ENCODE measurements at places on chromosomes 3 and 15.

GRCh38 chr15:28917791-28918140 is 32.0 kb downstream of the APBA2 start:
- DNase-seq = no peak

- peak; percentile 62 for DNase-seq
These were observed 1.2 kb downstream of the MYD88 start for GRCh38 chr3:38139652-38140051.

DNA sequence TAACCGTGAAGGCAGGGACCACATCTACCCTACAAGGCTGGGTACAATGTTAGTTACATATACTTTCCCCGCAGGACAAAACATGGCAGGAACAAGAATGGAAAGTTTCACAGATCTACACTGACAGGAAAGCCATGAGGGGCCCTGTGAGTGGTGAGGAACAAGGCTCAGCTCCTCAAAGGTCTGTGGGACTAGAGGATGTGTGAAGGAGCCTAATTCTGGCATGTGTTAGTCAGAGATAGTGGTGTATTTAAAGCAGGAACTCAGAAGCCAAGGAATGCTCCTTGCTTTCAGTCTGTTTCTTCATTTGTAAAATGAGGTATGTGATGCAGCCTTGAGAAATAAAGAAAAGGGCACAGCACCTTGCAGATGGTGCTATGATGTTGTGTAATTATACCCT is 25.1 kb downstream of the ETV5 start:
- DNase-seq = no peak

GRCh38 chr3:66413151-66413751 is 87.6 kb downstream of the LRIG1 start:
- peak; percentile 49 for DNase-seq

GRCh38 chr3:197495499-197495898 is 60.3 kb downstream of the BDH1 start:
- DNase-seq = no peak

DNA sequence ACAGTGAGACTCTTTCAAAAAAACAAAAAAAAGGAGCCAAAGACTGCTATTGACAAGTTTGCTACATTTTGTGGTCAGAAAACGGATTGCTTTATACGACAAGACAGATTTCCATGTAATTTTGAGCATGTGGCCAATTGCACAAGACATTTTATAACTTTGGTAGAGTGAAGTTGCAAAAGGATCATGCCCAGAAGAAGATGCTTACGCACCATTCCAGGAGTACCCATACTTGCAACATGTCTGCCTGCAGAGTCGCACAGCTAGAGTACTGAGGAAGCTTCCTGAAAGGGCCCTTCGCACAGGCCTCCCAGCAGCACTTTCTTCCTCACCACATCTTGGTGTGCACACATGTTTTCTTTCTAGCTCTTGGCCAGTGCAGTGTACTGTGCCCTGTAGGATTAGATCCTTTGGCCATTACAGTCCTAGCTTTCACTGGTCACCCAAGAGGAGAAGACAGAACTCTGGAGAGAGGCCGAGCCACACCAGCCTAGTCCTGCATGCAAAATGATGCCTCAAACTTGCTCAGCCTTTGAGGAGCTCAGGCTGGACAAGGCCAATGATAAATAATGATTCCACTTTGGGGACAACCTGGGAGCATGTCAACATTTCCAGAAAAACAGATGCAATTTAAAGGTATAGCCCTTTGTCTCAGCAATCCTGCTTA is 11.7 kb downstream of the CHDH start:
- no peak for DNase-seq

- no peak for DNase-seq
These were observed 45.5 kb downstream of the RFTN1 start for GRCh38 chr3:16468002-16468335.

DNA sequence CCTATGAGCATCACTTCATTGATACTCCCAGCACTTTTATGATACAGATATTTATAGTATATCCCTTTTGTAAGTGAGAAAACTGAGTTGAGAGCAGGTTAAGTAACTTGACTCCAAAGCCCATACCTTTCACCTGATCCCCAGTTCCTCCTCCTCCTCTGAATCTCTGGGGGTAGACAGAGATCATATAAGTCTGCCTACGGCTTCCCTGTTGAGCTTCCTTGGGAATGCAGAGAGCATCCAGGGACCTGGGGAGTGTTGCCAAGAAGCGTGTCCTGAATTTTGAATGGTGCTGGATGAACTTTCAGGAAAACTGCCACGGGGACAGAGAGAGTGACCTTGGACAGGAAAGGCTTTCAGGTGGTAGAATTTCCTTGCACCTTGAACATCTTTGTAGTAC is 268.5 kb downstream of the LRTM1 start:
- no peak for DNase-seq

GRCh38 chr3:55272031-55272645 is 215.0 kb downstream of the WNT5A start:
- DNase-seq = no peak

- no peak for DNase-seq
These were observed 17.6 kb downstream of the GALK2 start for GRCh38 chr15:49187549-49188245.

DNA sequence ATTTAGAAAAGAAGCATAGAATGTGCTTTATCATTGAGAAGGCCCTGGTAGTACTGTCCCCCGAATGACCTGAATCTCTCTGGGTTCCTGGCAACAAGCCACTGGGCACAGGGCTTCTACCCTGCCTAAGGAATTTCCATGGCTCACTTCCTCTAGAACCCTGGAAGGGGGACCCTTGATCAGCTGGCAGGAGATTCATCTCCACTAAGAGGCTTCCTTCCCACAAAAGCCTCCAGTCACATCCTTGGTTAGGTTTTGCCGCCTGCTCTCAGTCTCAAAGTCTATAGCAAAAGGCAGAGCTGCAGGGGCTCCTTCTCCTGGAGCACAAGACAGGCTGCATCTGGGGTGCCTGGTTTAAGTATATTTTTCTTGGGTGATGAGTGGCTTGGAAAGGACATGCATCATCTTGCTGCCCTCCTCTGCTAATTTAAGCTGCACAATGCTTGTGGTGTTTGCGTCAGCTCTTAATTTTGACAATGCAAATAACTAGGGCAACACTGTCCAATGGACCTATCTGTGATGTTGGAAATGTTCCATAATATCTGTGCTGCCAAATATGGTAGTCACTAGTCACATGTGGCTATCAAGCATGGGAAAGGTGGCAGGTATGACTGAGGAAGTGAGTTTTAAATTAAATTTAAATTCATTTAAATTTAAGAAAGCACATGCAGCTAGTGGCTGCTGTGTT is 33.4 kb upstream of the RARRES1 start:
- DNase-seq = no peak

All from coronary artery (tissue), 2 donors.